ENCODE measurements at places on chromosomes 6 and 20.

DNA sequence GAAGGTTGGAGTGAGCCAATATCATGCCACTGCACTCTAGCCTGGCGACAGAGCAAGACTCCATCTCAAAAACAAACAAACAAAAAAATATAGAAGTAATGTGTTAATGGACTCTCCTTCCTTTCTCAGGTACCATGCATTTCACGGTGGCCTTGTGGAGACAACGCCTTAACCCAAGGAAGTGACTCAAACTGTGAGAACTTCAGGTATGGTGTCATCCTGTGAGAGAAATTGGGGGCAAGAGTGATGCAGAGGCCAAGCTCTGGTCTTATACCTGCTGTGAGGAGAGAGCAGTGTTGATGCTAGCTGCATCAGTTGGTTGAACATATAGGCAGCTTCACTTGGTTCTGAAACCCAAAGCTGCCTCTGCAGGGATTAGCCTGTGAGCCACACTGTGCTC is 6.2 kb downstream of the ITCH start:
- DNase-seq, result no peak

DNA sequence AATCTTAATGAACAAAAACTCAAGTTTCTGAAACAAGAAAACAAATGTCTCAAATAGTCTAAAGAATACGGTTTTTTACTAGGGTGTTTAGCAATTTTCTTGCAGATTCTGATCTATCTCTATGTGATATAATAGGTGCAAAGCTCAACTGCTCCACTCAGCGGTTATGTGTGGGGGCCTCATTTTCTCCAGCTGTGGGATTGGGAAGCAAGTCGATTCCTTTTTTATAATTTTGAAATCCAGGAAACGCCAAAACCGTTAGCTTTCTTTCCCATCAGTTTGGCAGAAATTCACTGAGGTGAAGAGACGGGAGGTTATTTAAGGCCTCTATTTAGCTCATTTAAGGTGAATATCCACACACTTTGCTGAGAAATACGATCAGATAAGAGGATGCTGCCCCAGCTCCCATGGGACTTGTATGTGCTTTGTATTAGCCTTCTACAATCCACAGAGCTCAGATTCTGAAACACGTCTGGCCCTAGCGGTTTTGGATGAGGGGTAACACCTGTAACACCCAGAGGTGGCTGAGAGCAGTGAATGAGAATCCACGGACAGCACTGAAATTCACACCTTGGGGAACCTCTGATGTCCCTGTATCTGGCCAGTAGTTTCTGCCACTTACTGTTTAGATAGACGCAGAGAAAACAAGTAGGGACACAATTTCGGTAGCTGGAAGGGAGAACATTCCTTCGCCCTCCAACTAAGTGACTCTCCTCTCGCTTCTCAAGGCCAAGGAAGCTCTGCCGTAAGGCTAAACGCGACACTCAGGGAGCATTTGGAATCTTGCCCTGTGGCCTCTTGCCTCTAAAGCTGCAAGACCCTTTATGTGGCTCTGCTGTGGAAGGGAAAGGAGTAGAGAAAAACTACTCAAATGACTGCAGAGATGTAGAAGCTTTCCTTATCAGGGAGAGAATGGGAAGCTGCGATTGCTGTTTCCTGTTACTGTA is 6.5 kb upstream of the BCAS4 start:
- peak; percentile 35 for DNase-seq

GRCh38 chr20:33910056-33910455 is 83.7 kb upstream of the RALY start:
- DNase-seq, result no peak

GRCh38 chr6:49668083-49668511 is 31.5 kb upstream of the RHAG start:
- no peak for DNase-seq

GRCh38 chr6:140441256-140441655 is 1066.8 kb upstream of the CITED2 start:
- DNase-seq, result peak; percentile 54

- DNase-seq, result no peak
These were observed 42.8 kb upstream of the AHI1 start for GRCh38 chr6:135540207-135540840.

- DNase-seq, result no peak
These were observed 192.7 kb upstream of the SLC35B3 start for GRCh38 chr6:8628063-8628462.

- no peak for DNase-seq
These were observed 90.8 kb upstream of the TNFAIP3 start for GRCh38 chr6:137776256-137776655.
